GM18507 (cell line): ENCODE measurements at places on chromosomes 3 and 15.
A peak's percentile ranks its signal among the peaks of the same experiment; 100 is the strongest.

DNA sequence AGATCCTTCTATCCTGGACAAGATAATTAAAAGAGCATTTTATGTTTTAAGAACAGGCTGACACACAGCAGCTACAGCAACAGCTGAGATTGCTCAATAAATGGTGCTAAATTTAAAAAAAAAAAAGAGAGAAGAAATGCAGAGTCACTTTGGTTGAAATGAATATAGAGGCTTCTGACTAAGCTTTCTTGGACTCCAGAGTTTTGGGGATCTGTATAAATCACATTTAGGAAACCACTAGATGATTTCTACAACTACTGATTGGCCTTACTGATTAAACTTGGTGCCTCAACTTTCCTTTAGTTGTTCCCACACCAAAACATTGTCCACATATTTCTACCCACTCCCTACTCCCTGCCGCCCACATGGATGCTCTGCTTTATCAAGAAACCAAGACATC, 132.9 kb upstream of the ZBTB20 start:
- DNase-seq, result no peak

- no peak for DNase-seq
Measured at GRCh38 chr15:90086868-90087268, 15.4 kb downstream of the IDH2 start.

DNA sequence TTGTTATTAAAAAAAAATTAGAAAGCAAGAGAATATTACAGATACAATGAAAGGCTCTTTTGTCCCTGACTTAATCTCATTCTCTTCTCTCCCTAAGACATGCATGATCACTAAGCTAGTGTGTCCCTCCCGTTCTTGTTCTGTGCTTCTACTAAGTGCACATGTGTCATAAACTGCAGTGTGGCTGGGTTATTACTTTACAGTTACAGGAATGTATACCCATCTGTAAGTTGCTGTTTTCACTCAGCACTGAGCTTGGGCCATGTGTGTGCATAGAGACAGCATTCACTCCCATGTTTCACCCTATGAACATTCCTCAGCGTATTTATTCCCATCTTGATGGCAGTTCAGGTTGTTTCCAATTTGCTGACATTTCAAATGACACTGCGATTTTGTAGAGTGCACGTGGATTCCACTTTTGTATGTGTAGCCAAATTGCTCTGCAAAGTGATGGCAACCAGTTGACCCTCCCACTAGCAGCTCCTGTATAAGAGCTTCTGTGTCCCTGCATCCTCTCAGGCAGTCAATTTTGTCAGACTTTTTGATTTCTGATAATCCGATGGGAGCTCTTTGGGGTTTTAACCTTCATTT, 145.8 kb upstream of the UBE2E1 start:
- DNase-seq, result no peak

- DNase-seq, result no peak
Measured at GRCh38 chr3:130527426-130527825, 10.4 kb downstream of the COL6A6 start.

DNA sequence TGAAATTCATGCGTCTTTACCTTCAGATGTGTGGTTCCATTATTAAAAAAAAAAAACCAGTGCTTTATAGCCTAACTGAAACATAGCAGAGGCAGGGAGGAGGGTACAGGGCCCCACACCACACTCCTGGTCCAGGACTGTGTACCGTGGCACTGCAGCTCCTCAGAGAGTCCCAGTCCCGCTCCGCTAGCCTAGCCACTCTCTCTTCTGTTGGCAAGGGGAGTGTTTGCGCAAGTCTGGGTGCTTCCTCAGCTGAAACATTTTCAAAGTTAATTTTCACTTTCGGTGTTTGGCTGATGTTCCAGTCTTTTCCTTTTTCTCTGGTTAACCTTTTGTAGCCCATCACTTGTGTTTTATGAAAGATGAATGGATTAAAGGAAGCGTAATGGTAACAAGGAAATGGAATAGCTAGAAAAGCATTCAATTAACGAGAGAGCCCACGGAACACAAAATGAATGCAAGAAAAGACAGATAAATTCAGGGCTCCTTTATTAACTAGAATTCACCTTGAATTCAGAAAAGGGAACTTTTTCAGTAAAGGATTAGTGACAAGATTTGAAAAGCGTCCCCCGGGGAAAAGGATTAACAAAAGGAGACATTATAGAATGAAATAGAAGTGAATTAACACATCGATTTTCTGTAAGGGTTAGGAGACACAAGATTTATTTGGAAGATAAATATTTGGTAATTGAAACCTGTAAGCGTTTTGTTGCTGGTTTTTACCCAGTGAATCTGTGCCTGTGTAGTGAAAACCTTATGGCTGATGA, 177.0 kb downstream of the CACNA2D3 start:
- no peak for DNase-seq

DNA sequence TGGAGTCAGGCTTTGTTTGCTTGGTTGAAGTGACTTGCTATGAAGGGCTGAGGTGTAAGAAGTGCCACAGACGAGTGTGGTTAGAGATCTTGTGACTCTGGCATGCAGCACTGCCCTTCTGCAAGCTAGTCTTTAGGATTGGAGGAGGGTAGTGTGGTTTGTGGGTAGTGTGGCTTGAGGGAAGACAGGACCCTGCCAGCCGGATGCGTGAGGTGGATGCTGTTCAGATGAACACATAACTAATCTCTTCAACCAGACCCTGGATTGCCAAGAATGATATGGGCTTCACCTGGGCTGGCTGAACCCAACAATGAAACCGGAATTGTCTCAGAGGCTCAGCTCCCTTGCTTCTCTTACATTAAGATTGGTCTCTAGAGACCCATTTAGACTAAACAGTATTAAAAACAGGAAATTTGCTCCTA, 32.7 kb downstream of the STARD9 start:
- no peak for DNase-seq

DNA sequence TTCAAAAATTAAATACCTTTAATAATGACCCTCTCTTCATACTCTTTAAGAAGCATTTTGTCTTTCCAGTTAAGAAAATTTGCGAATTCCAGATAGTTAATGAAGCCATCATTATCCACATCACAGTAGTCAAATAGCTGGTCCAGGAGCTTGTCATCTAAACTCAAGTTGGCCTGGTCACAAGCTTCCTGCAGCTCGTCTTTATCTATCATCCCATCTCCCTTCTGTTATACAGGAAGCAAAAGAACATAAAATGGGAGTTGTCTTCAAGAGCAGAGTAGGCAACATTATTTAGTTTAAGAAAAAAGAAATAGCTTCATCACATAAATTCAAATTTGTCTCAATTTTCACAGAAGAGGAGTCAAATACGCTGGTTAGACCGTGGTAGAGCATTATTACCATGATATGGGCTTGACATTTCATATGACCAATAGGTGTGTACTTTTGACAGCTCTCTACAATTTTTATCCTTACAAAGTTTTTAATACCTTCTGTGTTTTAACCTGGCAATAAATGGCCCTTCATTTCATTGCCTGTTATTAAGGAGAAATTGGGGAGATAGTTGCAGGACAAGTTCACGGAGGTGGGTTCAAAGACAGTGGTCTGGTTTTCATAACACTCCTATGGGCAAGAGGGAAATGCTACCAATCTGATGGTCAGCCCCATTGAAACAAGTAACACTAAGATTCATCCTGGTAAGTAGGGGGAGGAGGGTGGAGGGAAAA, 45.4 kb downstream of the EFHB start:
- DNase-seq, result no peak

GRCh38 chr15:40873694-40874561, at the start of gene RHOV:
RHOV (minus strand) TSS chr15:40874234; CDS start chr15:40874139, 95 bp downstream.
- DNase-seq, result no peak

GRCh38 chr3:15052335-15053242, 12.5 kb downstream of the MRPS25 start:
- DNase-seq, result no peak

- DNase-seq, result peak; percentile 64
Measured at GRCh38 chr15:31391687-31392671, 65.3 kb downstream of the KLF13 start.

- DNase-seq, result no peak
Measured at GRCh38 chr15:78342021-78342420, 1.9 kb downstream of the CRABP1 start.

DNA sequence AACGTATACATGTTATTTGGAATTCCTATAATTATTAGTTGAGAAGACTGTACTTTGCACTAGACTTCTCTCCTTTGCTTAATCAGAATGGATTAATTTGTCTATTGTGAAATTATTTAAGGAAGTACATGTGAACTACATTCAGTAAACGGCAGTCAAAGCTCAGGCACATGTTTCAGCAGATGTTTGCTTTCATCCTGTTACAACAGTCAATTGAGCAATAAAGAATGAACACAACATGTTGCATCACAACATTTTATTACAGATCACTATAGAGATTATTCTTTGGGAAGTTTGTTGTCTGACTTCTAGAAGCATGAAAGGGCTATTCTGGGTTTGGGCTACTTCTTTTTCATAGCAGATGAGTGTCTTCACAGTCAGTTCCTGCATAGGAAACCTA, 39.2 kb downstream of the RAB27A start:
- no peak for DNase-seq

DNA sequence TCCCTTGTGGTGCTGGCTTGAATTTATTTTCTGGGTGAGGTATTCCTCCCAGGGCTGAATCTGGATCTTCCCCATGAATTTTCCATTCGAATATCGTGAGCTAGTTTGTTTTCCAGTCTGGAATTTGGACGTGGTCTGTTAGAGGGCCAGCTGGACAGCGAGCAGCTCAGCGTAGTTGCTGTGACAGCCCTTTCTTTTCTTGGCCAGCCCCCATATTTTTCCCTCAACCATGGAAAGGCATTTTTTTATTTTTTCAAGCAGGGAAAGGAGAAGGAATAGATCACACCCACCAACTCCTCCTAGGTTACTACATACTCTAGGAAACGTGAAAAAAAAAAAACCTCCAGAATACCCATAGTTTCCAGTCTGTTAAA, 152.0 kb downstream of the KLHL25 start:
- DNase-seq, result no peak

DNA sequence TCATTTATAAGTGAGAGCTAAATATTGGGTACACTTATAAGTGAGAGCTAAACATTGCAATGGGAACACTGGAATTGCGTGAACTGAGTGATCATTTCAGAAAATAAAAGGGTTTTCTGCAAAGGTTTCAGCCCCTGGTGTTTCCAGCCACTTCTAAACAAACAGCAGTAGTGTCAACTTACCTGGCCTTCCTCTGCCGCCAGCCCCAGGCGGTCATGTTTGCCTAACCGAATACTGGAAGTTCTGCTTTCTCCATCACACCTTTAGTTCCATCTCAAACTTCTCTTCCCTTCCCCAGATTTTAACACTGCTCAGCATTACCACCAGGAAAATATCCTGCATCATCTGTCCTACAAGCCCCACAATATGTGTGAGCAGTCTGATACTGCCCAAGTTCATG, 58.6 kb downstream of the MRPL3 start:
- no peak for DNase-seq

- DNase-seq, result no peak
Measured at GRCh38 chr3:100257586-100257985, 3.2 kb upstream of the TBC1D23 start.
